D341Med (cell line): ENCODE measurements at places on chromosomes 12 and 14.

GRCh38 chr14:23285530-23286019 lies 357 bp downstream of the HOMEZ start:
- DNase-seq, result no peak

DNA sequence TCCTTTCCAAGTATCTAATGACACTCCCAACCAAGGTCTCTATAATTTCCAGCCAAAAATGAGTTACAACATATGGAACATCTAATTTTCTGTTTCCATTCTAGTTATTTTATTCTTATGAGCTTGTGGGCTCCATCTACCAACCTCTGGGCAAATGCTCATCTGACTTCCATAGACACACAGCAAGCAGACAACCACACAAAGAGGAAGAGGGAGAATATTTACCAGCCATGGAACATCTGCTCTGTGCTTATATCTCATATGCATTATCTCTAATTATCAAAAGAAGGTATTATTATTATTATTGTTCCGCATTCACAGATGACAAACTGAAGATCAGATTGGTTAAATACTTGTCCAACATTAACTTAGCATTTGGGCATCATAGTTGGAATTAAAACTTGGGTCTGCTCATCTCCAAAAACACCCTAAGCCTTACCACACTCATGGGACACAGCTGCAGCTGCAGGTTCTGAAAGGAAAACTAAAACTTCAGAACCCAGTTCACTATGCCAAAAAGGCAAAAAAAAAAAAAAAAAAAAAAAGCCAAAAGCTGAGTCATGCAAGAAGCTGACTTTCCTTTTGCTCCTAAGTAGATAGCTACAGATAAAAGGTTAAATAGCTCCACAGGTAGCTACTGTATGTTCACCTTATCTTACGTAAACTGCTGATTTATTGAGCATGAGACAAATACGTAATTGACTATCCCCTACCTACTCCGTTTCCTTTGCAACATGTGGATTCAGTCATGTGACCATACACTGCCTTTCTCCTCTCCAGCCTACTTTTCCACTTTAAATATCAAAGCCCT lies 23.6 kb upstream of the TCL1B start:
- DNase-seq, result no peak

- DNase-seq, result no peak
These were observed 62.2 kb upstream of the CCND2 start for GRCh38 chr12:4211372-4211771.

GRCh38 chr12:85559127-85559526 lies 277.1 kb downstream of the RASSF9 start:
- DNase-seq, result no peak

- DNase-seq, result no peak
These were observed 57.4 kb downstream of the FBXO33 start for GRCh38 chr14:39374851-39375250.
